Brain microvascular endothelial cell (primary cell): ENCODE measurements at places on chromosomes 13 and 19.

- no peak for DNase-seq
These were observed 86.8 kb downstream of the RAB20 start for GRCh38 chr13:110474713-110475112.

- DNase-seq: no peak
These were observed 231.2 kb downstream of the FGF9 start for GRCh38 chr13:21901811-21902708.

DNA sequence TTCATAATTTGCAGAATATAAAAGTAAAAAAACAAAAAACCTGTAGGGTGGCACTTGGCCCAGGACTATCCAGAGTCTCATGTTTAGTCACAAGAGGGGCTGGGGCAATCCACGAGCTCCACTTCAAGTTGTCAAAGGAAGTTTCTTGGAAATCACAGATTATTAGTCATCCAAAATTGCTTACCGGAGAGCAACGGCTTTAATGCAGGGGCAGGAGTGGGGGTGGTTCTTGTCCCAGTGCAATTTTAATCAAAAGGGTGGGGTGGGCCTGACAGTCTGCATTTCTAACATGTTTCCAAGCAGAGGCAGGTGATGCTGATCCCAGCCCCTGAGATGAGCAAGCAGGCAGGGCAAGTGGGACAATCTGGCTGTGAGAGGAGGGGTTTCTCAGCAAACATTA is 233.9 kb downstream of the ABCC4 start:
- no peak for DNase-seq

DNA sequence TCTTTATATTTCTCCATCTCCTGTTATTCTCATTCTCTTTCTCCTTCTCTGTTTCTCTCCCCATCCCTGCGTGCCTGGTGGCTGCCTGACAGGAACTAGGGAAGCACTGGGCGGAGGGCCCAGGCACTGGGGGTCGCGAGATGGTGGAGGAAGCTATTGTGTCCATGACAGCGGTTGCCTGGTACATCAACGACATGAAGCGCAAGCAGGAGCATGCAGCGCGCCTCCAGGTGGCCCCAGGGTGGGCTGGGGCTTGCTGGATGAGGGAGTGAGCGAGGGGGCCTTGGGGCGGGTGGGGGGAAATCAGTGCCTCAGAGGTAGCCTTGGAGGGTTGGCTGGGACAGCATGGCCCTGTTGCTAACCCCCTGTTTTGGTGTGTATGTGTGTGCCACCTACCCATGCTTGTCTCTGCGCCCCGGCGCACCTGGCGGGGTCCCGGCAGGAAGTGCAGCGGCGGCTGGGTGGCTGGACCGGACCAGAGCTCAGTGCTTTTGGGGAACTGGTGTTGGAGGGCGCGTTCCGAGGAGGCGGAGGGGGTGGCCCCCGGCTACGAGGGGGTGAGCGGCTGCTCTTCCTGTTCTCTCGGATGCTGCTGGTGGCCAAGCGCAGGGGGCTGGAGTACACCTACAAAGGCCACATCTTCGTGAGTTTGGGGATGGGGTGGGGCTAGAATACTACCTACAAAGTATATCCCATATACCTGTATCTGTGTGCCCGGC is 5.2 kb downstream of the PLEKHG2 start:
- no peak for DNase-seq

DNA sequence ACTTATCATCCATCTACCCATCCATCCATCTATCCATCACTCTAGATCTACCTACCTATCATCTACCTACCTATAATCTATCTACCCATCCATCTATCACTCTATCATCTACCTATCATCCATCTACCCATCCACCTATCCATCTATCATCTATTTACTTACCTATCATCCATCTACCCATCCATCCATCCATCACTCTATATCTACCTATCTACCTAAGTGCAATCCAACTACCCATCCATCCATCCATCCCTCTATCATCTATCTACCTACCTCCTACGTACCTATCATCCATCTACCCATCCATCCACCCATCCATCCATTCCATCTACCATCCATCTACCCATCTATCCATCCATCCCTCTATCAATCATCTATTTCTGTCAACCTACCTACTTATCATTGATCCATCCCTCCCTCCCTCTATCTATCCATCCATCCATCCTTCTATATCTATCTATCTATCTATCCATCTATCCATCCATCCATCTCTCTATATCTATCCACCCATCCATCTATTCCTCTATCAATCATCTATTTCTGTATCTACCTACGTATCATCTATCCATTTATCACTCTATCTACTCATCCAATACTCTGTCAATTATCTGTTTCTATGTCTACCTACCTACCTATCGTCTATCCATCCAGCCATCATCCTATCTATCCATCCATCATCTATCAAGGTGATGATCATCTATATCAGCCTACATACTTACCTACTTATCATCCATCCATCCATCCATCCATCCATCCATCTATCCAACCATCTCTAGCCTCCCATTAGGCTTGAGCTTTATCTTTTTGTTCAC is 49.1 kb downstream of the CEBPG start:
- DNase-seq: no peak
